Mesenchymal stem cell (in vitro differentiated cells and primary cell): ENCODE measurements at places on chromosomes 7 and 10.

DNA sequence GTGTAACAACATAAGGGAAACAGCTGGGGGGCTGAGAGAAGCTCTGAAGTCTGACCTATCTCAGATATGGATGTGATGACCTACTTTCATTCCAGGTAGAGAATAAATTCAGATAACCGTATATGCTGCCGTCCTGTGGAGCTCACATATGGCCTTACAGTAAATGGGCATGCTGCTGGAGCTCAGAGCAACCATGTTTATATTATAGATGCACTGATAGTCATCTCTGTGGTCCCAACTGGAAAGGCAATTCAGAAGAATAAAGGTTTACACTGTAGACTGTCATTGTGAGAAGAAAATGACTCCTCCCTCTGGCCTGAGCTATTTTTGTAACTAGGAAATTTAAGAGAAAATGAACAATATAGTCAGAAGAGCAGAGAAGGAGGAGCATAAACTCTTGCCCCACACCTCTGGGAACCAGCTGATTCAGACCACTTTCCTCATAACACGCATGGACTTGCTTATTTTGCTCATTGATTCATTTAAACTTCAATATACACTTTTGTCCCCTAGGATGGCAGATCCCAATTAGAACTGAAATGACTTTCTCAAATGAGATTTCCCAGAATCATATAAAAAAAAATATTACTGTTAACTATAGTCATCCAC lies 69.9 kb upstream of the NXPH1 start:
- no peak for DNase-seq

DNA sequence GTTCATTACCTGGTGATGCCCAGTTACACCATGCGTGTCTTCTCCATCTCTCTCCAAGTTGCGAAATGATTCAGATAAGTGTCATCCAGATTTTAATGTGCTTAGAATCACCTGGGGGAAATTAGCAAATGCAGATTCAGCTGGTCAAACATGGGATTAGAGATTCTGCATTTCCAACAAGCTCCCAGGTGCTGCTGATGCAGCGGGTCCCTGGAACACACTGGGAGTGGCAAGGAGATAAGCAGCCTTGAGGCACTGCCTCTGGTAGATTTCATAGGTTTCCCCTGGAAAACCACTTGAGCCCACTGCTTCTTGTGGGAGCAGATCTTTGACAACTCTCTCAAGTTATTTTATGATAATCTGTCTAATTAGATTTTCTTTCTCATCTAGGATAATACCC lies 196.0 kb upstream of the C7orf33 start:
- DNase-seq, result no peak

- DNase-seq, result no peak
These were observed 104.5 kb upstream of the ZPBP start for GRCh38 chr7:50197549-50197948.

DNA sequence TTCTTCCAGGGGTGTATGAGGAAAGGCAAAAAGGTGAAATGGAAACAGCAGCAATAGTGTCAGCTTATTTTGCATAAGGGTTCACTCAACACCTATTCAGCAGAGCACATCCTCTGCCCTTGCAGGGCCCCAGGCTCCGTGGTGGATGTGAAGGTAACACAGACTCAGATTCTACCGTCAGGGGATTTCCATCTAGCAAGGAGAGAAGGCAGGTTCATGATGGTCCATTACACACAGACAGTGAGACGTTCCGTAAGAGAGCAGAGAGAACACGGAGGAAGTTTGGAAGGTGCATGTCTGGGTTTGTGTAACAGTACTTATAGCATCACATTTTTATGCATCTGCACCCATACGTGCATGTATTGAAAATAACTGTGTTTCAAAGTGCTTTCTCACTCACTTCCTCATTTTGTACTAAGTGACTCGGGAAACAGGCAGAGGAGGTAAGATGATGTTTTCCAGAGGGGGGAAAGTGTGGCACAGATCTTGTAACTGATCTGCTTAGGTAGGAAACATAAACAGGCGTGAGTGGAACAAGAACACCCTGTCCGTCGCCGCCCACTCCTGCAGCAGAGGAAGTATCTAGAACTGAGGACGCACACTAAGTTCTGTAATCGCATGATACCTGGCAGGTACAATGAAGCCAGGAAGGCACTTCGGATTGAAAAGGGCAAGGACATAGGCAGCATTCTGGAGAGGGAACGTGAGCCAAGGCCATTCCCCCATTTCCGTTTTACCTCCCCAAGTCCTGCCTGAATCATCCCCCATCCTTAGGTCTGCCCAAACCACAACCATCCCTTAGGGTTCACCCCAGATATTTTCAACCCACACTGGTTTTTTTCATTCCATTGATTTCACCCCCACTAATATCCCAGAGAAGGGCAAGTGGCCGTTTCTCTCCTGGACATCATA lies 1.0 kb upstream of the ENO4 start:
- no peak for DNase-seq

- DNase-seq, result no peak
These were observed 72.9 kb downstream of the GNAI1 start for GRCh38 chr7:80207501-80207900.

DNA sequence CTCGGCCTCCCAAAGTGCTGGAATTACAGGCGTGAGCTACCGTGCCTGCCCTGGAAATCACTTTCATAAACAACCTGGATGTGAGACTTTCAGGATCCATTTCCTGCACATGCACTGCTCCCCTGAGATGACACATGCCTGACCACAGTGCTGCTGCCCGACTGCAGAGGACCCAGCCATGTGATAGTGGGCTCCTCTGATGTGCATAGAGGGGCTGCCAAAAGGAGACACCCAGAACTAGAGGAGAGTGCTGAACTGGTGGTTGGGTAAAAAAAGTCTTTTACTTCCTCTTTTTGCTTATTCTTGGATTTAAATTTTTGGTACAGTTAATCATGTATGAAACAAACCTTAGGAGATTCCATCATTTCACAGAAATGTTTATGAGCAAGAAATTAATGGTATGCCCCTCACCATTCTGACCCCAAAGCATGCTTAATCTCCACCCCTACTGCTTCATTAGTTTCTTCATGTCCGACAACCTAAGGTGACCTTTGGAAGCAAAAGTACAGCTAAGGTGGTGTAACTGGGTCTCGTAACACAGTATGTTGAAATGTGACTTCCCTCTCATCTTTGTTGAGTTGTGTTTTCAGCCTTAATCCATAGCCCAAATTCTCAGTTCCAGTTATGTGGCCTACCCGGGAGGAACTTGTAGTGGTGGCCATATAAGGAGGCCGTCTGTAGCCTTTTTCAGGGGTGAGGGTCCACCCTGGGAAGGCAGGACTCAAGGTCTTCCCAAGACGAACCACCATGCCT lies 111.1 kb downstream of the RNF216 start:
- DNase-seq, result peak; percentile 45

- no peak for DNase-seq
These were observed 36.8 kb downstream of the WIPF3 start for GRCh38 chr7:29843093-29843492.

DNA sequence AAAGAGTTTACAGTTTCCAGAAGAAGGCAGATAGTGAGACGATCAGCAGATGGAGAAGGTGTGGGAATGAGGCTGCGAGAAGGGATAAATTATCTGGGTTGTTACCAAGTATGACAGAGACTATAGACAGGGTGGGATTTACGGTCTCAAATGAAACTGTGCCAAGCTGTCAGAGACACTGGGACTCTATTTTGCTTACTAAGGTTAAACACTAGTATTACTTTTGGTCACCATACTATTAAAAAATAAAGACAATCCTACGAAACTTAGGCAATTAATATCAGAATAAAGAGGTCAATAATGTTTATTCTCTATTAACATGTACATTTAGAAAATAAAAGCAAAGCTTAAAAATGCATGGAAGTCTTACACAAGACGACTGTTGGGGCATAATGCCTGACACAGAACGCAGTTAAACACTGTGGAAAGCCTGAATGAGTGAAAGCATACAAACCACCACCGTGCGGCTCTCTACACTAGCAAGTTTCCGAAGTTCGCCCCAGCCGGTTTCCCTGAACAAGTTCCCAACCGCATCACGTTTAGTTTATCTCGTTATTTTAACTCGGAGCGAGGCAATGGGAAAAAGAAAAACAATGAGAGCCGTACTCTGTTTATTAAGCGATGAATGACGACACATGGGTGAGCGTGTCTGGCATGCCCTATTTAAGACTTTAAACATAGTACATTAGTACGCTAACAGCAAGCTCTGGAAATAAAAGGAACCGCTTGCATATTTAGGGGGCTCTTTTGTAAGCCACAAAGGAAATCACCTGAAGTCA lies 909 bp upstream of the CC2D2B start:
- DNase-seq, result peak; percentile 80

- no peak for DNase-seq
These were observed 105.0 kb downstream of the ZNF248 start for GRCh38 chr10:37752334-37752875.

DNA sequence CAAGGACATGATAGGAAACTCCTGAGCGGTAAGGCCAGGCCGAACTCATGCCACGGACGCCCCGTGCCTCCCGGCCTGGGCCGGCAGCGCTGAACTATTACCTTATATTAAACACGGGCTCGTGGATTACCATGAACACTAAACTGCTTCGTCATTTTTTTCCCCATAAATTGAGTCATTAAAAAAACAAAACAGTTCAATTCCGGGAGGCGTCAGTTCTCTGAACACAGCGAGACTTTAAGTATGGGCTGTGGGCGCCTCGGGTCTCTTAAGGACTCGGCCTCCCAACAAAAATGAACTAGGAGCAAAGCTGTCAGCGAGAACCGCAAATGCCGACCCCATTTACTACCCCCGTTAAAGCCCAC lies 519 bp downstream of the PITRM1 start:
- peak; percentile 72 for DNase-seq

- peak; percentile 94 for DNase-seq
These were observed 6.6 kb downstream of the C10orf90 start for GRCh38 chr10:126663880-126664279.

DNA sequence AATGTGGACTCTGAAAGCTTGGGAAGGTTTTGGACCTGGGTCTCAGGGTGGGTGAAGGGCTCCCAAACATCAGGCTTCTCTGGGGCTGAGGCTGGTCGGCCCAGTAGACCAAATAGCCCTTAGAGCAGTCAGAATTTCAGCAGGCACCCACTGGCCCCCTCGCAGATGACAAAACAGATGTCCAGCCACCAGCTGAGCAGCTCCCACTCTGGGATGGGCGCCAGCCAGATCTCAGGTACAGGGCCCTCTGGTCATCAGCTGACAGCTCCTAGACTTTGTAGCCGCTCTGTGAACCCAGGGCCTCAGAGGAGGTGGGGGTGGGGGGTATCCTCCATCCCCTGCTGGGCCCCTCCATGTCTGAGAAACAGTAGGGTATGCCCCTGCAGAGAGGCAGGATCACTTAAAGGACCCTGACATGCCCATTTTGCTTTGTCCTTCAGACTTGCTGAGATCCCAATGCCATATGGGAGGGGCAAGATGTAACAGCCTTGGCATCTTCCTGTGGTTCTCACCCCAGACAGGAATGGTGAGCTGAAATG lies 26.5 kb downstream of the HSPA12A start:
- no peak for DNase-seq

DNA sequence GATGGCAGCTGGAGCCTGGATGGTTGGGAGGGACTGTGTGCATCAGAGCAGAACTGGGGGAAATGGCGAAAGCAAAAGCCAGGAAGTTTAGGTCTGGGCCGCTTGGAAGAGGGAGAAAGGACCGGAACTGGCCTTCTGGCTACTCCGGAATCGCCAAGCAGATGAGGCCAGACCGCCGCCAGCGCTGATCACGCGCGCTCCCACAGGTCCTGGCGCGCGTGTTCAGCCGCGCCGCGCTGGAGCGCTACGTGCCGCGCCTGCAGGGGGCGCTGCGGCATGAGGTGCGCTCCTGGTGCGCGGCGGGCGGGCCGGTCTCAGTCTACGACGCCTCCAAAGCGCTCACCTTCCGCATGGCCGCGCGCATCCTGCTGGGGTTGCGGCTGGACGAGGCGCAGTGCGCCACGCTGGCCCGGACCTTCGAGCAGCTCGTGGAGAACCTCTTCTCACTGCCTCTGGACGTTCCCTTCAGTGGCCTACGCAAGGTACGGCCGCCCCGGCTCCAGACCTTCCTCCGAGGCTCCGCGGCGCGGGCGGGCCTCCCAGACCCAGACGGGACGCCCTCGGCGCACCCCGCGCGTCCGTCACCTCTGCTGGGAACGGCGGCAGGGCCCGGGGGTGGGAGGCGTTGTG lies 2.0 kb downstream of the CYP26C1 start:
- DNase-seq, result no peak

GRCh38 chr10:49412571-49412970 lies 16.7 kb upstream of the DRGX start:
- DNase-seq, result no peak

DNA sequence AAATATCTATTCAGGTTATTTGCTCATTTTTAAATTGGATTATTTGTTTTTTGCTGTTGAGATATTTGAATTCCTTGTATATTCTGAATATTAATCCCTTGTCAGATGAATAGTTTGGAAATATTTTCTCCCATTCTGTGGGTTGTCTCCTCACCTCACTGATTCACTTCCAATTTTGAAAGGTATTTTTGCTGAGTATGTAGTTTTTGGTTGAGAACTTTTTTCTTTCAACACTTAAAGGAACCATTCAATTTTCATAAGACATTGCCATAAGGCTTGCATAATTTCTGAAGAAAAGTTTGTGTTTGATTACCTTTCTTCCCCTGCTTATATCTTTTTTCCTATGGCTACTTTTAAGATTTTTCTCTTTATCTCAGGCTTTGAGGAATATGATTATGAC lies 8.9 kb upstream of the SCRN1 start:
- DNase-seq, result no peak

DNA sequence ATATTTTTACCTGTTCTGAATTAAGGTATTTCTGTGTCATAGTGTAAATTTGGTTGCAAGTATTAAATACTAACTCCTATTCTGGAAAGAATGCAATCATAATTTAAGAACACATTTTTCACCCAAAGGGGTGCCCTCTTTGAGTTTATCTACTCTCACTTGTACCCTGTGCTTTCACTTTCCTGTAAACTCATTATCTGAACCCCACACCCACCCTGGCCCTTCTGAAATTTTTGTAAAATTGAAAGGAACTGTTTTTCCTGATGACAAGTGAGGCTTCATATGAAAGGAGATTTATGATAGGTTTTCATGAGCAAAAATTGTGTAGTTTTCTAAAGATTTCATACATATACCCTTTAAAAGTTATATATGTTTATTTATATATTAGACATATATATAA lies 134.5 kb downstream of the WNT2 start:
- DNase-seq, result no peak

DNA sequence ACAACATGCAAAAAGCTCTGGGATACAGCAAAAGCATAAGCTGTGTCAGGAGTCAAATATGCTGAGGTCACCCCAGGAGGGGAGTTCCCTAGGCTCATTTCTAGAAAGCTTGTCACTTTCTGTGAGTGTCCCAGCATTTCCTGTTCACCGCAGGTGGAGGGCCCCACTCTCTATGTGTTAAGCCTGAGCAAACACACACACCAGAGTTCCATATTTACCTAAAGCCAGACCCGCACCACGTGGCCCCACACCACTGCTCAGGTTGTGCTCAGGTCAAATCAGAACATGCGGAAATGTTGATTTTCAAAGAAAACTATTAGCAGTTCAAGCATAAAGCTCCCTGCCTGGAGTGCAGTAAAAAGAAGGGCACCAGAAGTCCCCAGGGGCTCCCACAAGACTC lies 259.6 kb upstream of the PPP2R2D start:
- no peak for DNase-seq
